ENCODE measurements at places on chromosomes 7 and 10.

DNA sequence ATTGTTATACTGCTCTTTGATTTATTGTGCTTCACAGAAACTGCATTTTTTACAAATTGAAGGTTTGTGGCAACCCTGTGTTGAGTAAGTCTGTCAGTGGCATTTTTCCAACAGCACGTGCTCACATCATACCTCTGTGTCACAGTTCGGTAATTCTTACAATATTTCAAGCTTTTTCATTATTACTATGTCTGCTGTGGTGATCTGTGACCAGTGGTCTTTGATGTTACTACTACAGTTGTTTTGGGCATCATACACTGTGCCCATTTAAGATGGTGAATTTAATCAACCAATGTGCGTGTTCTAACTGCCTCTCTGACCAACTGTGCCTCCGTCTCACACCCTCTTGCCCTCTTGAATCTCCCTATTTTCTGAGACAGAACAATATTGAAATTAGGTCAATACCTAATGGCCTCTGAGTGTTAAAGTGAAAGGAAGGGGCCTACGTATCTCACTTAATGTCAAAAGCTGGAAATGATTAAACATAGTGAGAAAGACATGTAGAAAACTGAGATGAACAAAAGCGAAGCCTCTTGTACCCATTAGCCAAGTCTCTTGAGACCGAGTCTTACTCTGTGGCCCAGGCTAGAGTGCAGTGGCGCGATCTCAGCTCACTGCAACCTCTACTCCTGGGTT, 20.2 kb upstream of the ASL start:
- DNase-seq = peak; percentile 68

GRCh38 chr10:117746541-117747448, 204.2 kb downstream of the EMX2 start:
- DNase-seq = no peak

DNA sequence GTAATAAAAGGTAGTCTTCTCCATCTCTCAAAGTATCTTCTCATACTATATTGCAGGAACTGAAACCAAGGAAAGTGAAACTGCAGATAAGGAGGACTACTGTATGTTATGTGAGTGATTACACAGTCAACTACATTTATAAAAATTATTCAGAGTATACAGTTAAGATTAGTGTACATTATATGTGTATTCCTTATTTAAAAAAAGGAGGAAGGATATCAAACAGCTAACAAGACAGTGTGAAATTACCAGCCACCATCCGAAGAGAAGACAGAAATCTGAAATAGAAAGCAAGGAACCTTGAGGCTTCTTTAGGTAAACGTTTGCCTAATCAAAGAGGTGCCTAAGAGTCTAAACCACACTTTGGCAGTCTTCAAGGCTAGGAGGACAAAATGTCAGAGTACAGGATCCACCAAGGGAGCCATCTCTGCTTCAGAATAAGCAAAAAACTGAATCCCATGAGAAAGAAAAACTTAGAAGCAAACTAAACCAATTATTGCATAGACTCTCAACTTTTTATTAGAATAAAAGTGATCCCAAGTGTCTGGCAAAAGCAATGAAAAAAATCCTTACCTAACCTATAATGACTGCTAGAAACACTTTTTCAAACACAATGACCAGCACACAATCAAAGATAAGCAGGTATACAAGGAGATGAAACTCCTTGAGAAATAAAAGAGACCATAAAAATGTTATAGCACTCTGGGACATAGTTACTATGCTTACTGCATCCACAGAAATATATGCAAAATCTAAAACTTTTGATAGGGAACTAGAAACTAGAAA, 6.4 kb downstream of the USP6NL start:
- no peak for DNase-seq

- DNase-seq = no peak
These were observed 642.2 kb downstream of the SH2D4B start for GRCh38 chr10:81179805-81180452.

DNA sequence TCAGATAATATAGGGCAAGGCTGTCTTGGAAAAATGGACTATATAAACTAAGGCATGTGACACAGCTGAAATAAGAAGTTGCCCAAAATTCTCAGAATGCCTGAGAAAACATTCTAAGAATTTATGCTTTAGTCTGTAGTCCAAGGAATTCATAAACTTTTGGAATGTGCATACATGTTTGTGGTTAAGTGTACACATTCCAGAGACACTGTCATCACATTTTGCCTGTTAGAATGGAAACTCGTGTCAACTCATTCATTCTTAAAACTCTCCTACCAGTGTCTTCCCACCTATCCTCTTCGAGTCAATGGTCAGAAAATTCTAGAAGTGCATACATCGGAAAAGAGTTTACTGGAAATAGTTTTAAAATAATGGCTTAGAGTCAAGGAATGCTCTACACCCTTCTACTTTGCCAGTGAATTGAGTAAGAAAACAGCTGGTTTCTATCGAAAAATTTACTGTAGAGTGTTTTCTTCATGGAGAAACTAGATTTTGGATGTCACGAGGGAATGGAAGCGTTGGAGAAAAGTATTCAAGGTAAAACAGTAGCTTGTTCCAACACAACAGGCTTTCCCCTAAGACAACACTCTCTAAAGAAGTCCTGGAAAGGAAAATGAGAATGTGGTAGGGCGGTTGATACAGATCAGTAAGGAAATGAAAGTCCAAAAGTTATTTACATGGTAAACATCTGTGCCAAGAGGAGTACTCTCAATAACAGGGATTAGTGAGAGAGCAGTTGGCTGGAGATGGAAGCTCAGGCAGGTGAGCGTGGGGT, 1177.6 kb upstream of the C7orf33 start:
- DNase-seq = peak; percentile 94

DNA sequence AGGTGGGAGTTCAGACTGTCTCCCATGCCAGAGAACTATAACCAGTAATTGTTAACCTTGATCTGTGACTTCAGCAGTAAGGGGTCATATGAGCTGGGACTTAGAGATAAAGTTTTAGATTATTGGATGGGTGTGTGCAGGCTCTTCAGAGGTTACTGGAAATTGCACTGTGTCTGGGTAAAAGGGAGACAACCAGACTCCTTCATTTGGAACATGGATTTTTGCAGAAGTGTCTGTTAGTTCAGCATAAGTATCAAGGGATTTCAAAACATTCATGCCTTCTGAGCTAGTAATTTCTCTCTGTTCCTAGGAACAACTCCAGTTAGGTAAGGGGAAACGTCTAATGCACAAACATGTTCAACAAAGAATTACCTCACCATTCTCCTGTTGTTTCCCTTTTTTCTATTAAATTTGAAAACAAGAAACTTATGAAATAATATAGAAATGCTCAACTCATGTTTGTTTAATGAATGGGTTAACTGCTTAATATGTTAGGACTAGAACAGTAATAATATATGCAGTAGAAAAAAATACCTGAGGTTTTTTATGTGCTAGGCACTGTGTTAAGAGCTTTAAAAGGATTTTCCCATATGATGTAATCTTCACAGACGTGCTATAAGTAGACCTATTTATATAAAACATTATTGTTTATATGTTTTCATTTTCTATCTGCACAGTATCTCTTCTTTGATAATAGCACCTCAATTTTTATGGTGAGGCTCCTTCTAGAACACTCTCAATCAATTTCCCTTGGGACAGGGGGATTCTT, 233.0 kb downstream of the CACNA2D1 start:
- DNase-seq = peak; percentile 44

GRCh38 chr7:147207988-147208387, 1091.4 kb downstream of the CNTNAP2 start:
- DNase-seq = no peak

- DNase-seq = no peak
These were observed 467.1 kb downstream of the SDK1 start for GRCh38 chr7:3767917-3768777.

DNA sequence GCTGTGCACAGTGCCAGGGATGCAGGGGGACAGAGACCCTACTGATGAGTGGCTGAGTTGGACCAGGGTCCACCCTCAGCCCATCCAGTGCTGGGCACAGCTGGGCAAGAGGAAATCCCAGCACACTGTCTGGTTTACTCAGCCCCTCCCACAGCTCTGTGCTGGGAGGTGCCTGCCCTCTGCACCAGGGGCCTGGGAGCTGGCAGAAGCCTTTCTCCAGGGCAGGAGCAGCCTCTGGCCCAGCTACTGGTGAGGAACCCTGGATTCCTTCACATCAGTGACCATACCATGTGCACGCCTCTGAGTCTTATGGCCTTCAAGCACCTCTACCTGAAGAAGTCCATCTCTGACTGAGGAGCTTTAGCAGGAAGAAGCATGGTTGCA, 25.9 kb upstream of the C10orf71 start:
- DNase-seq = no peak

DNA sequence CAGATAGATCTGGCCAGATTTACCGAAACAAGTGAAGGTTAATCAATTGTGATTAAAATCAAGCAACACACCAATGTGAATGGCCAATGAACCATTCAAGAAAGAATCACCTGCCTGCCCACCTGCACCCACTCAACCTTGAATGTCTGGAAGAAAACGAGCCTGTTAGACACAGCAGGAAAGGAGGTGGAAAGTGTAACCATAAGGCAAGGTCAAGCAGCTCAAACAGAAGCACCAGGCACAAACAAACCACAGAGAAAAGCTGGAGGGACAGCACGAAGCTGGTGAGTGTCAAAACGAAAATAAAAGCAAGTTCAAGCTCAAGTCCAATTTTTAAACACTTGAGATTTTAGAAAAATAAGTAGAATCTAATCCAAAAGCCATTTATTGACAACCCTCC, 64.9 kb downstream of the STEAP1B start:
- DNase-seq = no peak

GRCh38 chr7:120475994-120476393, 203.0 kb downstream of the KCND2 start:
- DNase-seq = no peak

- no peak for DNase-seq
These were observed 4.6 kb upstream of the MDFIC start for GRCh38 chr7:114917211-114917839.

DNA sequence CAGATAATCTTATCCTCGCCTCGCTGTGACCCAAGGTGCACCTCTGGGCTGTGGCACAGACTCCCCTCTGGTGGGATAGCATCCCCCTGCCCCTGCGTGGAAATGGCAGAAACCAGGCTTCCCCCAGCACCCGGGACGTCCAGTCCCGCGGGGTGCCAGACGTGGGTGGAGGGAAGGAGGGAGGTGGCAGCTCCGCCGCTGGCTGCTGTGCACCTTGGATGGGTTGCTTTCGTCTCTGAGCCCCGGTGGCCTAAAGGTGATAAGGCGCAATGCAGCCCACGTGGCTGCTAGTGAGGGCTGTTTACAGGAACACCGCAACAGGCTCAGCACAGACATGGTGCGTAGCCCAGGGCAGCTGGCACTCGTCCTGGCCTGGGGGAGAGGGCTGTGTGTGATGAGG, 13.6 kb upstream of the PDGFA start:
- DNase-seq = no peak

DNA sequence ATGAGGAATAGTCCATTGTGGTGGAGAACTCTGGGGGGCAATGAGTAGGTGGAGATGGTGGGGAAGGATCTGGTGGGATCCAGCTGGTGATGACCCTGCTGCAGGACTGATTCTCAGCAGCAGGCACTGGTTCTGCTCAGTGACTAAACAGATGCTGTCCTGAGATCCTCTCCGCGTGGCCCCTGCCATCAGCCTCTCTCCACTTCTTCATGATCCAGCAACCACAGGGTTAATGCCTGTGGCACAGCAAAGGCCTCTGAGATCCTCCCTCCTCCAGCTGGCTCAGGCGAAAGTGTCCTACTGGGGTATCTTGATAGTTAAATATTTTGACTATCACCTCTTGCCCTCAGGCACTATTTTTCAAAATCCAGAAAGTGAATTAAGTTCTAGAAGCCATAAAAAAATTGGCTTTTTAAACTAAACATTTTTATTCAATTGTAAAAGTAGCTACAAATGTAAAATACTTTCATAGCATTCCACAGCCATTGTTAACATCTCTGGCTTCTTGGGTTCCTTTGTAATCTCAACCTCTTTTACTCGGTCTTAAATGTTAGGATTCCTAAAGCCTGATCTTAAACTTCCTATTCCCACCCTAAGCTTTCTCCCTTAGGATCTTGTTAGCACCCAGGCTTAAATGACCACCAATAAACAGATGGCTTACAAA, 13.1 kb downstream of the PLAU start:
- no peak for DNase-seq

- DNase-seq = peak; percentile 92
These were observed 3.7 kb downstream of the STX1A start for GRCh38 chr7:73715648-73716317.

GRCh38 chr10:5835446-5836095, 22.3 kb upstream of the GDI2 start:
- no peak for DNase-seq

DNA sequence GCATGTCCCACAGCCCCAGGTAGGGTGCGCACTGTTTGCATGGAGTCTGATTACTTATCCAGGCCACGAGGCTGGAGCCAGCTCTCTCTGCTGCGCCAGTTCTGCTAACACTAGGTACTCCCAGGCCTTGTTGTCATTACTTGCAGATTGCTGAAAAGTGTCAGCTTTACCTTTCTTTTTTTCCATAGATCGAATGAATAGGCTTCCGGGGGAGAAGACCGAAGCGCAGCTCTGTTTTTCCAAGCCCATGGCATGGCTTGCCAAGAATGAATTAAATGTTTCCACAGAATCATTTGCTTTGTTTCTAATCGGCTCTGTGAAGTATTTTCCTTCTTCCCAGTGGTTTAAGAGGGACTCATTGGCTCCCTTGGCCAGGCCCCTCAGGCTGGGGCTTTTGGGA, 285.8 kb downstream of the BMPER start:
- DNase-seq = no peak

All from fibroblast of pulmonary artery (primary cell).